ENCODE measurements at places on chromosomes 1 and 21. TPM values are rescaled to one million over a fixed set of nuclear protein-coding genes. Genes with fewer than 3 reads are reported as not detected.

DNA sequence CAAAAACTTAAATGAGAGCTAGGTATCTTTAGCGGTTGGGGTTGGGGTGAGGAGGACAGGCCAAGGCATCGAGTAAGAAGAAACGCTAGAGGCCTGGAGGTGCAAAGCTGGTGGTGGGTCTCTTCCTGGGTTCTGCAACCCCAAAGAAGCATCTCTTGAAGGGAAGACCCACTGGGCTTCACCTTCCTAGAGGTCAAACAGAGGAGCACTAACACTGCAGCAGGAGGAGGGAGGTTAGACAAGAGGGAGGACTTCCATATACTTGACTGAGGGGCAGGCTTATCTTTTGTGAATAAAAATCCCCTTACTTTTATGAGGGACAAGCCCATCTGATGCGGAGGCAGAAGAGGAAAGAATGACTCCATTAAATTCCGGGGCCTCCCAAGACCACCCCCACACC, 2.5 kb downstream of the MEX3A start:
- peaks cover 15% of the 10 kb centered on the region for H3K36me3 ChIP-seq
- DNase-seq = no peak
- no peaks in the 10 kb centered on the region for H3K27me3 ChIP-seq
- peak overlapping the region; percentile 61 for H3K4me3 ChIP-seq

DNA sequence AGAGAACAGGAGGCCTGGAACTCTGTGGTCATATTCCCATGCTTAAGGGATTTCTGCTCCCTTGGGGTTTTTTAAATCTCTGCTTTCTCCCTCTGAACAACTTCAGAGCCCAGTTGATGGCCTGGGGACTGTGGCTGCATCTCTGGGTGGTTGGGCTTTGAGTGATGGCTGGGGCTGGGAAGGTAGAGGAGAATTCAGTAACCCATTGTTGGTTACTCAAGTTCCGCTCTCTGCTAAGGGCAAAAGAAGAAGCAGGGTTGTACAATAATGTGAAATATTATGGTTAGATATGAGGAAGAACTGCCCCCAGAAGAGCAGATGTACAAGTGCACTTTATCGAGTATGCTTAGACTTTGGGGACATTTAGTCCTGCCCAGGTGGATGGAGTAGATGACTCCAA, 72.1 kb upstream of the CNTN2 start:
- H3K36me3 ChIP-seq = no peaks in the 10 kb centered on the region
- no peak overlapping the region for H3K4me3 ChIP-seq
- H3K27me3 ChIP-seq = peaks cover 13% of the 10 kb centered on the region

DNA sequence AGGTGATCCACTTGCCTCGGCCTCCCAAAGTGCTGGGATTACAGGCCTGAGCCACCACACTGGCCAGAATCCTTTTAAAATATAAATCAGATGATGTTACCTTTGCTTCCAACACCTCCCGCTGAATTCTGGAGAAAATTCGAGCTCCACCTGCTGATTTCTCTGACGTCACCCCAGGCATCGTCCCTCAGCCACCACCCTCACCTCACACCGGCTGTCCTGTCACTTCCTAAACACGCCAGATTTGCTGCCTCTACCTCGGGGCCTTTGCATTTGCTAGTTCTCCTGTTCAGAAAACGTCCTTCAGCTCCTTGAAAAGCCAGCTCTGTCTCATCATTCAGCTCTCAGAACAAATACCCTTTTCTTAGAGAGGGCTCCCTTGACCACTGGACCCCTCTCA, 57.9 kb downstream of the FBXO2 start:
- no peak overlapping the region for H3K4me3 ChIP-seq
- no peaks in the 10 kb centered on the region for H3K36me3 ChIP-seq
- no peaks in the 10 kb centered on the region for H3K4me1 ChIP-seq
- DNase-seq = no peak

Gene PAPPA2
- 1.4 TPM for polyA plus RNA-seq

Gene STYXL2
- polyA plus RNA-seq = 0.40 TPM

GRCh38 chr1:116031302-116031835, 55.1 kb downstream of the SLC22A15 start:
- no peaks in the 10 kb centered on the region for H3K27me3 ChIP-seq
- peaks cover 3% of the 10 kb centered on the region for H3K36me3 ChIP-seq
- H3K4me3 ChIP-seq = no peak overlapping the region

GRCh38 chr1:204084247-204084772, 11.4 kb downstream of the SOX13 start:
- no peaks in the 10 kb centered on the region for H3K27me3 ChIP-seq
- no peaks in the 10 kb centered on the region for H3K36me3 ChIP-seq
- H3K4me3 ChIP-seq = no peak overlapping the region
- peaks cover 69% of the 10 kb centered on the region for H3K4me1 ChIP-seq

Gene CDA
- 0.64 TPM for polyA plus RNA-seq

DNA sequence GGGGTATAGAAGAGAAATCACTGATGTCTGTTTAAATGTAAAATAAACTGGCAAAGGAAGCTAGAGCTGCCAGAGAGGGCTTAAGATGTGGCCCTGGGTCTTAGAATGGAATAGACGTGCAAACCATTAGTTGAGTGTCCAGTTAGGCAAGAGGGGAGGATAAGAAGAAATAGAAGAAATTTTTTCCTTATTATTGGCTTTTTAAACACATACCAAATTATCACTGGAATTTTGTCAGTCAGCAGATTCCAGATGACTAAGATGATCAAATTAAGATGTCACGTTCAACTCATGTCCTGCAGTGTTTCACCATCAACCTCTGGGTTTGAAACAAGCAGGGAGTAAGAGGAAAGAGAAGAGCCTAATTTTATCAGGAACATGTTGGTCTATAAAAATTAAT, 71.6 kb upstream of the C1orf21 start:
- H3K4me1 ChIP-seq = no peaks in the 10 kb centered on the region
- no peak overlapping the region for H3K4me3 ChIP-seq
- no peaks in the 10 kb centered on the region for H3K36me3 ChIP-seq
- no peak overlapping the region for H3K27ac ChIP-seq

Gene PDC
- polyA plus RNA-seq = 0.25 TPM

- H3K4me1 ChIP-seq = no peaks in the 10 kb centered on the region
- no peak overlapping the region for H3K27ac ChIP-seq
- H3K4me3 ChIP-seq = no peak overlapping the region
- no peaks in the 10 kb centered on the region for H3K36me3 ChIP-seq
These were observed 79.5 kb upstream of the PALMD start for GRCh38 chr1:99566290-99567021.

Gene ADGRB2
- polyA plus RNA-seq = 56.1 TPM

DNA sequence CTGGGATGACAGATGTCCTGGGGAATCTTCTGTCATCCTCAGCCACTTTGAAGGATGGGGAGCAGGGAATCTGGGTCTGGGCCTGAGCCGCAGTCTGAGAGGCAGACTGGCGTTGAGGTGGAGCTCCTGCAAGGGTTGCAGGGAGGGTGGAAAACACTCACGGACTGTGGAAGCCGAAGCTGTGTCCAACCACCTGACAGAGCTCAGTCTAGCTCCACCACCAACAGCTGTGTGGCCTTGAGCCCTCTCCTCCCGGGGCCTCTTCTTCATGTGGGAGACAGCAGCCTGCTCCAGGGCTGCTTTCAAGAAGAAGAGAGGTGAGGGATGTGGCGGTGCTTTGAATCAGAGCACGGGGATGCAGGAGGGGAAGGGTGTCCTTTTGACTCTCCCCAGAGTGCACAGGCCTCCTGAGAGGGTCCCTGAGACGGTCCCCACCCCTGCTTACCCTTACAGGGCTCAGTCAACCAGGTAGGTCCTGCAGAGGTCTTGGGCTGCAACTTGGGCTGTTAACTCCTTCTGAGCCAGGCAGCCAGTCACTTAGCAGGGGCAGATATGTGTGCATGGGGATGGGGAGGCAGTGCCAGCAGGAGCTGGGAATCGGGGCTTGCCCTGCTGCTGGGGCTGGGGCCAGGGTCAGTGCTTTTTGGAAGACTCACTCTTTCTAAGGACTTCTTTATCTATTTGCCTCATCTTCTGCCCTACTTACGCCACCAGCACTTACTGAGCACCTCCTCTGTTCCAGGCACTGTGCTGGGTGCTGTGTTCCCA, 216.3 kb downstream of the PTPRU start:
- H3K27ac ChIP-seq = no peak overlapping the region
- H3K4me1 ChIP-seq = peaks cover 23% of the 10 kb centered on the region
- no peak for DNase-seq

GRCh38 chr1:170303034-170303433, 157.3 kb downstream of the NTMT2 start:
- no peaks in the 10 kb centered on the region for H3K4me1 ChIP-seq
- DNase-seq = no peak
- H3K4me3 ChIP-seq = no peak overlapping the region
- H3K27ac ChIP-seq = no peak overlapping the region

GRCh38 chr1:26848941-26849774, 13.8 kb upstream of the SFN start:
- H3K4me3 ChIP-seq = no peak overlapping the region
- H3K36me3 ChIP-seq = peaks cover 62% of the 10 kb centered on the region
- H3K4me1 ChIP-seq = peaks cover 29% of the 10 kb centered on the region
- peak; percentile 95 for DNase-seq

GRCh38 chr21:38806153-38806941, 618 bp downstream of the ETS2 start:
- peak overlapping the region; percentile 85 for H3K4me3 ChIP-seq
- peaks cover 32% of the 10 kb centered on the region for H3K36me3 ChIP-seq
- peak overlapping the region; percentile 99 for H3K27ac ChIP-seq
- no peaks in the 10 kb centered on the region for H3K27me3 ChIP-seq
- H3K4me1 ChIP-seq = peaks cover 48% of the 10 kb centered on the region

DNA sequence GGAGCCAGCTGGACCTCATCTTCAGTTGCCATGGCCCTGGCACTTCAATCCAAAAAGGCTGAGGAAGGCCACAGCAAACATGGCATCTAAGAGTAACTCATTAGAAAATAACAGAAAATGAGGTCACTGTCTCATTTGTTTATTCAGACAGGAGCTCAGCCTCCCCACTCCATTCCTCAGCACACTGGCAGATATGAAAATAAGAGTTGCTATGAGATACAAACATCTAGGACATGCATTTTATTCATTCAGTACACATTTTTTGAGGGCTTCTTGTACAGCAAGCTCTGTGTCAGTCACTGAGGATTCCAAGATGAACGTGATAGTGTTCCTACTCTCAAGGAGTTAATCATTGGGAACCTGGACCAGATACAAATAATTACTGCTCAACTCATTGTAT, 32.7 kb upstream of the TMEM125 start:
- no peak for DNase-seq
- H3K27me3 ChIP-seq = no peaks in the 10 kb centered on the region
- no peak overlapping the region for H3K4me3 ChIP-seq
- H3K4me1 ChIP-seq = peaks cover 5% of the 10 kb centered on the region
- H3K27ac ChIP-seq = no peak overlapping the region

Gene ANKRD34A
- 0.79 TPM for polyA plus RNA-seq

- H3K4me3 ChIP-seq = no peak overlapping the region
- H3K27ac ChIP-seq = no peak overlapping the region
- no peaks in the 10 kb centered on the region for H3K27me3 ChIP-seq
- DNase-seq = peak; percentile 29
- H3K36me3 ChIP-seq = no peaks in the 10 kb centered on the region
- no peaks in the 10 kb centered on the region for H3K4me1 ChIP-seq
These were observed 7.6 kb downstream of the TTF2 start for GRCh38 chr1:117067533-117068370.

DNA sequence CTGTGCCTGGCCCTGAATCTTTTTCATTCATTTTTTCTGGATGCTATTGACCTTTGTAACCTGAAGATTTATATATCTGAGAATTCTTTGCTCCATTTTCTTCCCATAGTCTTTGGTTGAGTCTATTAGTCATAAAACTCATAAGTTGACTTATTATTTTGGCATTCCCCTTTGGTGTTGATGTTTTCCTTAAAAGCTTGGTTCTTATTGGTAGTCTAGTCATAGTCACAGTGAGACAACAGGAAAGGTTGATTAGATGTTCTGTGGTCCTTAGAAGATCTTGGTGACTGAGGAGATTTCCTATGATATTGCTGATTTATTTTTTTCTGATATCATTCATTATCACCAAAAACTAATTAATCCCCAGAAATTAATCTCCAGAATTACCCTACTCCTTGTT, 86.2 kb downstream of the PTPRC start:
- H3K27ac ChIP-seq = no peak overlapping the region
- no peaks in the 10 kb centered on the region for H3K27me3 ChIP-seq
- H3K4me3 ChIP-seq = no peak overlapping the region
- DNase-seq = no peak
- H3K4me1 ChIP-seq = no peaks in the 10 kb centered on the region

DNA sequence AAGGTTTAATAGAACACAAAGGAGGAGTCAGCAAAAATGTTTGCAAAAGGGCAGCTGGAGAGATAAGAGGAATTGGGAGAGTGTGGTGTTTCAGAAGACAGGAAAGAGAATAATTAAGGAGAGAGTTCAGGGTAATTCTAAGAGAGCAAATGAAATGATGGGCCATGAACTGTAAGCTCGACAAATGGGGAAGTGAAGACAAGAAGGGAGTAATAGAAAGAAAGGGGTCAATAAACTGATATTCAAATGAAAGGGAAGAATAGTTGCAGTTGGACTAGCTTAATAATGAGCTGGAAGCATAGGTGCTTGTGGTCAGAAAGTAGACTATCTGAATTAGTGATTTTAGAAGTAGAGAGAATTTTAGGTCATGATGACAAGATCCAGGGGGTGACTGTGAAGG, 15.6 kb upstream of the RNF220 start:
- H3K4me3 ChIP-seq = no peak overlapping the region
- H3K4me1 ChIP-seq = no peaks in the 10 kb centered on the region
- DNase-seq = no peak
- H3K27me3 ChIP-seq = peaks cover 7% of the 10 kb centered on the region
- no peak overlapping the region for H3K27ac ChIP-seq

- no peaks in the 10 kb centered on the region for H3K36me3 ChIP-seq
- H3K4me1 ChIP-seq = no peaks in the 10 kb centered on the region
- no peak overlapping the region for H3K27ac ChIP-seq
- H3K27me3 ChIP-seq = no peaks in the 10 kb centered on the region
- no peak overlapping the region for H3K4me3 ChIP-seq
These were observed 639.7 kb upstream of the CXADR start for GRCh38 chr21:16873176-16873575.

Gene FAAP20
- polyA plus RNA-seq = 59.6 TPM

DNA sequence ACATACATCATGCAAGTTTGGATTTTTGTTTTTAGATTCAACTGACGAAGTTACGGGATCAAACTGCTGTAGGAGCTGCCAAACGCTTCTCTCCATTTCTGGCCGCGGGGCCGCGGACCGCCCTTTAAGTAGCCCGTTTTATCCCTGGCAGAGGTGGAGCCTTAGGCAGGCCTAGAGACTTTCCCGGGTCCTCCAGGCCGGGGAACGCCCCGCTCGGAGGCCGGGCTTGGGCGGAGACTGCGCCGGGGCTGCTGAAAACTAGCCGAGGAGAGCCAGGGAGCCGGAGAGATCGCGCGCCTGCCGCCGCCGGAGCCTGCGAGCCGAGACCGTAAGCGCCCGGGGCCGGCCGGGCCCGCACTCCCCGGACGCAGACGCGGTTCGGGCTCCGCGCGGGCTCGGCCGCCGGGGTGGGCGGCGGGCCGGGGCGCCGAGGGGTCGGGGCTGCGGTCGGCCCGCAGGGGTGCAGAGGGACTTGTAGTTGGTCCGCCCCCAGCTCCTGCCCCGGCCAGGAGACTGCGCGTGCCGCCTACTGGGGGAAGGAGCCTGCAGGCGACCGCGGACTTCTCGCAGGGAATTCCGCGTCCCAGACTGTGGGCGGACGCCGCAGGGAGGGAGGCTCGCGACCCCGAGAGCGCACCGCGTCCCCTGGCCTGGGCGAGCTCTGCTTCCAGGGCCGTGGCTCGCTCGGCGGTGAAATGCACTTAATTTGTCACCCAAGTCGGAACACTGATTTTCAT, at the start of gene EPHX1:
Gene EPHX1, plus strand, starts transcription at position 283 of the 737 bp plus-strand sequence. CDS start 18,606 bp downstream, outside the sequence.
- peak within 1 kb of the TSS; percentile 67 for H3K4me3 ChIP-seq
- no peaks in the 10 kb centered on the region for H3K36me3 ChIP-seq
- peak; percentile 75 for DNase-seq
- no peaks in the 10 kb centered on the region for H3K27me3 ChIP-seq

- DNase-seq = peak; percentile 60
- peaks cover 11% of the 10 kb centered on the region for H3K36me3 ChIP-seq
- H3K27ac ChIP-seq = no peak overlapping the region
- peak overlapping the region; percentile 31 for H3K4me3 ChIP-seq
- H3K27me3 ChIP-seq = peaks cover 7% of the 10 kb centered on the region
These were observed 11.5 kb downstream of the YBEY start for GRCh38 chr21:46297338-46298271.
